ENCODE measurements at places on chromosomes 2 and 18.

GRCh38 chr2:235053651-235054050 lies 101.8 kb downstream of the SH3BP4 start:
- no peak for DNase-seq

DNA sequence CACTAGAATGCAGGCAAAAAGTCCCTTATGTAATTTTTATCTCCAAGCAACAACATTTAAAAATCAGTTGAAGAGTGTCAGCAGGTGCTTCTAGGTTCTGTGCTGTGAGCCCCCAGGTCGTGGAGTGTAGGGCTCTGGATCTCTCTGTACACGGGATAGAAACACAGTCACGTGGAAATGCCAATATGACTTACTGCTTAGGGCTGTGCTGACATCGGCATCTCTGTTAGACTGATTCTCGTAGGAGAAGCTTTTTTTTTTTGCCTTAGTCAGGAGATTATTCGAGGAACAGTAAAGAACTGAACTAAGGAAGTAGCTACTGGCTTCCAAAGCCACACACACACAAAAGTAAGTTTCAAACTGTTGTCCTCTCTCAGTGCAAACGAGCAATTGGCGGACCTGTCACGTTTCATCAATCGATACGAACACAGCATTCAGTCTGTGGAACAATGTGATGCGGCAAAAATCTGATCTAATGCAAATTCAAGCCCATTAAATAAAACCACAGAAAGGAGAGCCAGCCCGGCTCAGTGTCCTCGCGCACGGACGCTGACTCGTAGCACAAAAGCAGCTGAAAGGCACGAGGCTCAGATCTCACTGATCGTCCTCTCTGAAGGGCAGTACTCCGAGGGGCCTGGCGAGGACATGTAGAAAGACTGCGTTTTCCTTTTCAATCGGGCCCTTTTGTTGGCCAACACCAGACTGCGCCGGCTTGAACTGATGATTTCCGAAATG lies 41.5 kb downstream of the PRELID3A start:
- no peak for DNase-seq

- no peak for DNase-seq
Observed at GRCh38 chr2:150480241-150480640, 7.2 kb downstream of the RND3 start.

- DNase-seq: no peak
Observed at GRCh38 chr2:241252778-241253475, 62.5 kb downstream of the HDLBP start.

DNA sequence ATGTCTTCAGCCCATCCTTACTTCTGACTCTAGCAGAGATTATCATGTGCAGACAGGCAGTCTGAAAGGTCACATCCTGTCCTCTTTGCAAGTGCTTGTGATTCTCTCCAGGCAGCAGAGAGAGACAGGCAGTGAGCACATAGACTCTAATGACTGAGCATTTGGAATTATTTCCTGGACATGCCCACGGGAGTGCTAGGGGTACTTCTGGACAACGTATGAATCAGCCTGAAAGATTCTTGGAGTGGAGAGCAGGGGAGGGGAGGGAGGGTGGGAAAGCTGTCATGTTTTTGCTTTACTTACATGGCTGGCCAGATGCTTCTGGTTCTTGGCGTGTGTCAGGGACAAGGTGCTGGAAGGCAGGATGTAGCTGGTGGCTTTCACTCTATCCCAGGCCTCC lies 150.6 kb downstream of the RIF1 start:
- no peak for DNase-seq

- no peak for DNase-seq
Observed at GRCh38 chr2:37457401-37457901, 113.0 kb downstream of the QPCT start.

DNA sequence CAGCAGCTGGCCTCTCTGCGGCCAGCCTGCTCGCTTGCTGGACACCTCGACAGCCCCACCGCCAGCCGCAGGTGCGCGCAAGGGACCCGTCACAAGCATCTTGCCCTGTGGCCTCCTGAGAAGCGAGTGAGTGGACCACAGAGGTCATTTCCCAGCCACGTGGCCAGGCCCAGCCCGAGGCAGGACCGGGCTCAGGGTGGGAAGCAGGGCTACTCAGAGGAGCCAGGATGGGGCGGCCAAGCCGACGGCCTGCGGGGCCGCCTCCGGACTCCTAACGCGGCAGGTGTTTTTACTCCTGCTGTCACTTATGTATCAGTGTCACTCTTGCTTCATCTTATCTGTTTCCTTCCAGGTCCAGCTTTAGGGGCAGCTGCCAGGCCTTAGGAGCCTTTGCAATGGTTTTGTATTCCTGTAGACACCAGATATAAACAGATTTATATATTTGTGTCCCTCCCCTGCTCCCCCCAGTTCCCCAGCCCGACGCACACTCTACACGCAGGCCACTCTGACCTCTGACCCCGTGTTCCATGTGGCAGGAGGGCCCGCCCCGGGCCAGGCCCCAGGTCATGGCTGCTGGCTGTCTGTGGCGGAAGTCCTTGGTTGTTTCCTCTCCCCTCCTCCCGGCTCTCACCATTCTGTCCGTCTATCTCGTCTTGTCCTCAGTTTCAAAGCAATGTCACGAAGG lies 236.4 kb downstream of the ATAD2B start:
- no peak for DNase-seq

GRCh38 chr2:204108781-204109295 lies 172.3 kb downstream of the ICOS start:
- DNase-seq: no peak

GRCh38 chr2:163265562-163265961 lies 427.0 kb upstream of the KCNH7 start:
- no peak for DNase-seq

DNA sequence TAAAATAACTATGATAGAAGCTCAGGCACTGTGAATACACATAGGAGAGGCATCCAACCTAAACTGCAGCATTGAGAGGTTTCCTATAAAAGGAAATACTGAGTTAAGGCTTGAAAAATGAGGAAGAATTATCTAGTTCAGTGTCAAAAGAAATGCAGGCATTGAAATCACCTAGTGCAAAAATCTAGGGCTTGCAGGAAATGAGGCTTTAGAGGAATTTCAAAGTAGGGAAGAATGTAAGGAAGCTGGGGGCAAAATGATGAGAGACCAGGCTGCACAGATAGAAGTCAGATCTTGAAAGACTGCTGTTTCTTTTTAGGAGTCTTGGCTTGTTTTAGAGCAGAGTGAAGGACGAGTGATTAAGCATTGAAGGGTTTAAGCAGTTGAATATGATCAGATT lies 28.1 kb upstream of the SCYGR2 start:
- DNase-seq: no peak

DNA sequence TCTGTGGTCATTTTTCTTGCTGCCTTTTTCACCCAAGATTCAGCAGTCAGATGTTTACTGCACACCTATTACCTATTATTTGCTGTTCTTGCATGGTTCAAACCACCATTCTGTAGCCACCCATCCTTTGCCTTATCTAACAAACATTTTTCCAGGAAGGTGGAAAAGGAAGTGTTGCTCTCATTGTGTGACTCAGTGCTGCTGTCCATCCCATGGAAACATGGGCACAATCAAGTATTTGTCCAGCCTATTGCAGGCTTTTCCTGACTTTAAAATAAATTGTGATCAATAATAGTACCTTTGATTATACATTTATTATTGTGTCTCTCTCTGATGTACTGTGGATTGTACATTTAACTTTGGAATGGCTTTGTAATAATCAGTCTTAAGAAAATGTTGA lies 53.2 kb downstream of the USP14 start:
- DNase-seq: no peak

DNA sequence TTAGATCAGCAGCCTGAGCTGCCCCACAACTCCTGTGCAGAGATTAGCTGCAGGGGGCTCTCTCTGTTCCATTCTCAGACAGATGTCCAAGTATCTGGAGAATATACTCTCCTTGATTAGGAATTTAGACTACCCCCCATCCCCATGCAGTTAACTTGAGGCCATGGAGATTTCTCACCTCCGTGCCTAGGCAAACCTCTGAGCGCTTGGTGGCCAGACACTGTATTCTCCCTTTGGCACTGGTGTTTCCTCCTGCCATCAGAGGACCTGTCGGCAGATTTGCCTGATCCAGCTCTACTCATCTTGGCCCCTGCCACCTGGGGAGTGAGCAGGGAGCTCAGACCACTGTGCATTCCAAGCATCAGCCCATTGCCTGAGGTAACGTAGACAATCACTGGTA lies 48.3 kb downstream of the ZNF804A start:
- no peak for DNase-seq

GRCh38 chr18:73235491-73235890 lies 367.7 kb upstream of the NETO1 start:
- DNase-seq: no peak

DNA sequence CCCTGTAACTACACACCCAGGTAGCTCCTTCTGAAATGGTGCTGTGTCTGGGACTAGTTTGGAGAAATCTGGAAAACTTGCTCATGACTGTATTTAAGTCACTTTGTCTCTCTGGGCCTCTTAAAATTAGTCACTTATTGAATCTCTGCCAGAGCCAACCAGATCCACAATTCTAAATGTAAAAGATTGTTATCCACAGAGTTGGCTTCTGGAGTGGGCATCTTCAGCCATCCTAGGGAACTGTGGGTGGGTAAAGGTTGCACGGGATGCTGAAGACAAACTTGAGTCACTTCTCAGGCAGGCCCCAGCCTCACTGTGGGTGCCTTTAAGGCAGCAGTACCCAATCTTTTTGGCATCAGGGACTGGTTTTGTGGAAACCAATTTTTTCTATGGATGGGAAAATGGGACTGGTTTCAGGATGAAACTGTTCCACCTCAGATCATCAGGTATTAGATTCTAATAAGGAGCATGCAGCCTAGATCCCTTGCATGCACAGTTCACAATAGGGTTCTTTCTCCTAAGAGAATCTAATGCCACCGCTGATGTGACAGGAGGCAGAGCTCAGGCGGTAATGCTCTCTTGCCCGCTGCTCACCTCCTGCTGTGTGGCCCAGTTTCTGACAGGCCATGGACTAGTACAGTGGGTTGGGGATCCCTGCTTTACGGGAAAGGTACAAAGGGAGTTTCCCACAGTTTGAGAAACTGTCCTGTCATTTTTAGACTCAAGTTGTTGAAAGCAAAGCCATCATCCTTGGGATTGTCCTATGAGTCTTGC lies 98.3 kb upstream of the SPRED2 start:
- no peak for DNase-seq

DNA sequence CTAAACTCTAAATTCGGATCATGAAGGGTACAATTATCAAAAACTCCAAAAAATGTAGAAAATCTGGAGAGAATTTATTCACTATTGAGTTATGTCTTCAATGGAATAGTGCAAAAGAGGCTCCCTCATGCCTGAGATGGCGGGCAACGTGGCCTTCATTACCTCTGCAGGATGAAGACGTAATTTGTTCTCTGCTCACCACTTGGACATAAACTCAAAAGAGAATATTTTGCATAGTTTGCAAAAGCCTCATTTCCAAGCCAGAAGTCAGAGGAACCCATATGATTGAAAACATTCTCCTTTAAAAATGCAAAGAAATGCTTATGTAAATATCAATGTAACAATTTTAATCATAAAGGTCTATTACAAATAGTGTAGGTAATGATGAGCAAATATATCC lies 58.7 kb downstream of the SLC25A12 start:
- DNase-seq: no peak

DNA sequence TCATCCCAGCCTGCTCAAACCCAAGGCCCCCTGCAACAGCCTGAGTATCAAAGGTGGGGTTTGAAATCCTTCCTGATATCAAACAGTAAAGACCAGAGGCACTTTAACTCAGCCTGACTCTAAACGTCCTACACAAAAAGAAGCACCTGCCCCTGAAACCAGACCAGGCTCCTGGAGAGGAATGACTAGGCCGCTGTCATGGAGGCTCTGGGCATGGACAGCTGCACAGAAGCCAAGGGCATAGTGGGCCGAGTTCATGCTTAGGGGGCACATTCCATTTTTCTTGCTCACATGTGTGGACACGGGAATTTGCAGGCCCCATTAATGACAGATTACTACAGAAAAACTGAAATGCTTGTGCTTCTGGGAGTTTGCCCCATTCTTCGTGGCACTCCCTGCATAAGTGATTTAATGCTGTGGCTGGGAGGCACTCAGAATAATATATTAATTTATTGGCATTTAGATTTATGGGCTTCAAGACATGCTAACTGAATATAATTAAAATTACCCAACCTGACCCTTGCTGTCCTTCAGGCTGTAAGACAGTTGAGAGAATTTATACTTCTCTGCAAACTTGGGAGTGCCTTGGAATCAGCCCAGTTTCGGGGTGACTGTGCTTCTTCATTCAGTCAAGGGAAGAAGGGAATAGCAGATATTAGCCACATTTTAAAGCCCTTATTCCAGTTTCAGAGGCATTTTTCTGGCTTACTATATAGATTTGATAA lies 105.5 kb downstream of the GYPC start:
- DNase-seq: no peak

GRCh38 chr2:159164457-159164911 lies 122.0 kb downstream of the WDSUB1 start:
- DNase-seq: no peak

DNA sequence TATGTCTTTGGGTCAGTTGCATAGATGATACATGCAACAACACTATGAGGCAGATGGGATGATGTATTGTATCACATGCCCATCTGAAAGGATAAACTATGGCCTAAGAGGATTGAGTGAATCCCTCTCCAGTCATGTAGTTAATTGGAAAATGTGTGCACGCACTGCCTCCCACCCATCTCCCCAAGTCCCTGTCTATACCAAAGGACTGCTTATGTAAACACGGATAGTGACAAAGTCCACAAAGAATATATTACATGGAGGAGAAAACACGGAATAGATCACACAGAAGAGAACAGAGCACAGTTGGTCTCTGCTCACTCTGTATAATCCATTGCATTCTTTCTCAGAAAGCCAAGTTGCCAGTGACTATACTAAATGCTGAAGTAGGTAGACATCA lies 82.4 kb downstream of the NCKAP5 start:
- no peak for DNase-seq

GRCh38 chr2:10316860-10317259 lies 14.2 kb downstream of the HPCAL1 start:
- no peak for DNase-seq

DNA sequence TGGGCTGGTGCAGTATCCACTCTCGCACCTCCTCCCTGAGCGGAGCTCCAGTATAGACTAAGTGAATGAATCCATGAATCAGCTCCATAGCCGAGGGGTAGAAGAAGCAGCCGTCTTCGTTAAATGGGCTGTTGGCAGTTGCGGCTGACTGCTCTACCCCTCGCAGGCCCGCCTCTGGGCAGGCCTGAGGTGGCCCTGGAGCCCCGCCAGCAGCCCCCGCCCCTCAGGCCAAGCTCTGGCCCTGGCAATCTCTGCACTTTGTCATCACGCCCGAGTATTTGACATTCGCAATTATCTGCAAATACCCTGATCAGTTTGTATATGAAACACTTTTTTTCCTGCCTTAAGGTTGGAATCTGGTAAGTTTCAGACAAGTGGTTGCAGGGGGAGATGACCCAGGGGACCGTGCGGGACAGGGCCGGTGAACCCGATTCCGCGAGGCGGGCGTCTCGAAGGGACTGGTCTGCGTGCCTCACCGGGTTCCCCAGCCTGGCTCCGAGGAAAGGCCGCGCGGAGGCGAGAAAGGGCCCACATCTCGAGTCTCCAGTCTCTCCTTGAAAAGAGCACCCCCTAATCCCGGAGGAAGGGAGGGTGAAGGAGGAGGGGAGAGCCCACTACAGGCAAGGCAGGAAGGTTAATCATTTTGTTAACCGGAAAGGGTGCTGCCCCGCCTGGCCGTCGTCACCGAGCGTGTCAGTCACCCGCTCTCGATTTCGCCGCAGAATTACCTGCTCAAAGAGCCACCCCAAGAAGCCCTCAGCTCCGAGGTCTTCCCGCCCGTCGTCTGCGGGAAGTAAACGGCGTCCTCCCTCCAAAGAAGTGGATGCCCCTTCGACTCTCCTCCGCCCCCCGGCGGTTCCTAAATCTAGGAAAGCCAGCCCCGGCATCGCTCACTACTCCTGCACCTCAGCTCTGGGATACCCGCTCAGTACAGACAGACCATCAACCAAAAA lies 11.1 kb upstream of the SATB2 start:
- DNase-seq: no peak

GRCh38 chr2:191754103-191754502 lies 76.2 kb downstream of the NABP1 start:
- DNase-seq: no peak

Data from erythroblast (primary cell).